EL (cell line): ENCODE measurements at places on chromosomes 16 and 17.

- DNase-seq = no peak
Measured at GRCh38 chr17:64411999-64412771, 21.5 kb upstream of the PECAM1 start.

GRCh38 chr17:65638221-65638975 is 77.0 kb upstream of the AXIN2 start:
- DNase-seq = no peak

- DNase-seq = no peak
Measured at GRCh38 chr16:74874912-74875546, 100.4 kb upstream of the FA2H start.

DNA sequence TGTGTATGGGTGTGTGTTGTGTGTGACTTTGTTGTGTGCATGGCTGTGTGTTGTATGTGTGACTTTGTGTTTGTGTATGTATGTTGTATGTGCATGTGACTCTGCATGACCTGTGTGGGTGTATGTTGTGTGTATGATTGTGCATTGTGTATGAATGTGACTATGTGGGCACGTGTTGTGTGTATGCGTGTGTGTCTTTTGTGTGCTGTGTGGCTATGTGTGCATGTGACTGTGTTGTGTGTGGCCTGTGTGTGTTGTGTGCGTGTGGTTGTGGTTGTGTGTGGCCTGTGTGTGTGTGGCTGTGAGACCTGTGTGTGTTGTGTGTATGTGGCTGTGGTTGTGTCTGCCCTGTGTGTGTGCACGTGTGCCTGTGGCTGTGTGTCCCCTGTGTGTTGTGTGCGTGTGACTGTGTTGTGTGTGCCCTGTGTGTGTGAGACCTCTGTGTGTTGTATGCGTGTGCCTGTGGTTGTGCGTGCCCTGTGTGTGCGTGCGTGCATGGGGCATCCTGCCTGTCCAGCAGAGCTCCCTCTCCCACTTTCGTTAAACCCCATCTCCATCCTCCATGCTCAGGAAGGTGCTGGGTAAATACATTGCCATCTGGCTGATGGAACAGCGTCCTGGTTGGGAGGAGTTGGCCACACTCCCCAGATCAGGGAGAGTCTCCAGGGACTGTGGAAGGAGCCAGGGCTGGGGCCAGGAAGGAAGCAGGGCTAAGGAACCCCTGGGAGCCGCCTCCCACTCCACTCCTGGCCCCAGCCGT is 90.1 kb upstream of the GSE1 start:
- DNase-seq = peak; percentile 10

DNA sequence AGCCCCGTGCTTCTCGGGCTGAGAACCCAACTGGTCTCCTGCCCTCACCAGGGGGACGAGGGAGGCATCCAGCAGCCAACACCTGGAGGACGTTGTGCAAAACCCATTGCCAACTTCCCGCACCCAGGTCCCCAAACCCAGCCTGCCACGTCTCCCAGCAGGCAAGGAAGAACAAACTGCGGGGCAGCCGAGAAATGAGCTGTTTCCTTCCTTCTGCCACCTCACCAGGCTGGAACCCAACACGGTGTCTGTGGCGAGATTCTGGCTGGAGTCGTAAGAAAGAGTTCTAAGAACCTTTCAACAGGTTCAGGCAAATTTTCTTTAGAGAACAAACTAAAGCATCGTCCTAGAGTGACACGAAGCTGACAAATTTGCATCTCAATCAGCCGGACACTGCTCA is 3.6 kb downstream of the SLC43A2 start:
- DNase-seq = no peak

DNA sequence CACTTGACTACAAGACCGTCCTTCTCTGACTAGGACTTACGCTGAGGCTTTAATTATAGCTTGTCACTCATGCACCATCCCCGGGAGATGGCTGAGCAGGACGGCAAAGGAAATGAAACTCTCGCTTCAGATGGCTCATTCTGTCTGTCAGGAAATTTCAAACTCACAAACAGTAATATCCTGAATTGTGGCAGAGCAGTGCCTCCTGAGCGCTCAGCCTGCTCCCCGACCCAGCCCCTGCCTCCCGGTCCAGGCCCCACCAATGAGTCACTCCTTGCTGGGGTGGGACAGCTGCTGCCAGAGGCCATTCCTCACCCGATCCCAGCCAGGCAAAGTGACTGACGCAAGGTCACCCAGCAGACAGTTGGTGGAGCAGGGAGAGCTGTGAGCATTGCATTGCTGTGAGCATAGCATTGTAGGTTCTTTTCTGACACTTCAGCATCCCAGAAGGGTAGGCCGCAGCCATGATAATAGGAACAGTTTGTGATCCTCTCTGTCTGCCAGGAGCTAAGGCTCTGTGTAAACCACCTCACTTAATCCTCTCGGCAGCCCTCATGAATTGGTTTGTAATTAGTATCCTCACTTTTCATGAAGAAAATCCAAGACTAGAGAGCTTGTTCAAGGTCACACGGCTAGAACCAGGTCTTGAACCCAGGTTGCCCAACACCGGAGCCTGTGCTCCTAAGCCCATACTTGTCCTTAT is 20.9 kb downstream of the CCDC182 start:
- DNase-seq = no peak

DNA sequence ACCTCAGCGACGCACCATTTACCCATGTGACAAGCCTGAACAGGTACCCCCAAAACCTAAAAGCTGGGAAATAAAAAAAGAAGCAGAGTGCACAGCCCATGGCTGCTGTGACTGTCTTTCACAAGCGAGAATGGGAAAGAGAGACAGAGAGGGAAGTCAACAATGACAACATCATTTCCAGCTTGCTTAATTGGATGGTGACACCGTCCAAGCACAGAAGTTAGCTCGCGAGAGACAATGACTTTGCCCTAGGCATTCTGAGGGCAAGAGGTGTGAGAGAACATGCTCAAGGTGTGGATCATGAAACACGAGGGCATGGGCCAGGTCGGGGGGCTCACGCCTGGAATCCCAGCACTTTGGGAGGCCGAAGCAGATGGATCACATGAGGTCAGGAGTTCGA is 19.3 kb upstream of the NSMCE1 start:
- DNase-seq = no peak
